ENCODE measurements at places on chromosomes 12 and 14.

- DNase-seq = no peak
These were observed 55.6 kb upstream of the ZDHHC17 start for GRCh38 chr12:76708296-76708695.

DNA sequence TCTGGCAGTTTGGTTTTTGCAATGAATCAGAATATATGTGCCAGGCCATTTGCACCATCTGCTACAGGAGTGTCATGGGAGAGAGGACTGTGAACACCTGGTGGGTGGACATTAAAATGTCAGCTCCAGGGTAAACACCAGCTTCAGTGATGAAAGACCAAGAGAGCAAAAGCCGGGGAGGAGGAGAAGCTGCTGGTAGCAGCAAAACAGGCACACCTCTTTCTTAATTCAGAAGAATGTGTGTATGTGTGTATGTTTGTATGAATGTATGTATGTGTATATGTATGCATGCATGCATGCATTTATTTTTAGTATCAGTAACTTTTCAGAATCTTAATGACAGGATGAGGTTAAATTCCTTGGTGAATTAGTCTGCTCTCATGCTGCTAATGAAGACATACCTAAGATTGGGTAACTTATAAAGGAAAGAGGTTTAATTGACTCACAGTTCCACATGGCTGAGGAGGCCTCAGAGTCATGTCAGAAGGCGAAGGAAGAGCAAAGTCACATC, 357.4 kb upstream of the PRICKLE1 start:
- DNase-seq = no peak

DNA sequence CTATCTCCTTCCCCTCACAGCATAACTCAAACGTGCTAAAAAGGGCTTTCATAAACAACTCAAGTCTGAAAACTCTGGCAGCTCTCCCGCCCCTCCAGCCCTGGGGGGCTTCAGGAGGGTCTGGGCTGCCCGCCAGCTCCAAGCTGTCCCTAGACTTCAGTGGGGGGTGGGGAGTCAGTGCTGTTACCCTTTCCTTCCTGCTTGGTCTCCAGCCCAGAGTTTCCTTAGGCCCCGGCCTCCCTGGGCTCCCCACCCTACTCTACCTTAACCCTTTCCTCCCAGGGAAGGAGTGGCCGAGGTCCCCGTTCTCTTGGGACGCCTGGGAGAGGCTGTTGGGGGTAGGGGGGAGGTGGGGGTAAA, 530 bp upstream of the NYNRIN start:
- DNase-seq = no peak

GRCh38 chr14:36022765-36023410, 153.6 kb downstream of the PTCSC3 start:
- no peak for DNase-seq

DNA sequence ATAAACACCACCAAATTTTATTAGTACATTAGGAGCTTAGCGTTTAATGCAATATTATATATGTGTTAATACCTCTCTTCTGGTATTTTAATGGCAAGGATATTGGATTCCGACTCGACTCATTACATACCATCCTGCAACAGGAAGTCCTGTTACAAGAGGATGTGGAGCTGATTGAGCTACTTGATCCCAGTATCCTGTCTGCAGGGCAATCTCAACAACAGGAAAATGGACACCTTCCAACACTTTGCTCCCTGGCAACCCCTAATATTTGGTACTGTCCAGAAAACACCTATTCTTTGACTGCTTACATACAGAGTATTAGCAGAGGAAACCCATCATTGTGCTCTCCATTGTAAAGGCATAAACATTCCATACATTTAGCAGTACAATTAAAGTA, 45.2 kb downstream of the VEZT start:
- no peak for DNase-seq

DNA sequence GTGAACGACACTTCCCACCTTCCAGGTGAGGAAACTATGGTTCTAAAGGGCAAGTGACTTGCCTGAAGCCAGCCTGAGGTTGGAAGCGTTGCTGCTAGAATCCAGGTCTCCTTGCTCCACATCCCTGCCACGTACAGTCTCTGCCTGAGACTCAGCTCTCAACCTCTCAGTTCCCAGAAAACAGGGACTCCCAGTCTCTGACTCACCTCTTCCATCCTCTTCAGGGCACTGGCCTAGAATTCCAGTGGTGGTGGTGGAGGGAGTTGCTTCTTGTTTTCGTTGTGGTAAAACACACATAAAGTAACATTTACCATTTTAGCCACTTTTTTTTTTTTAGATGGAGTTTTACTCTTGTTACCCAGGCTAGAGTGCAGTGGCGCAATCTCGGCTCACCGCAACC, 7.3 kb downstream of the GPR68 start:
- DNase-seq = no peak

- no peak for DNase-seq
These were observed 326.1 kb downstream of the PDZRN4 start for GRCh38 chr12:41514021-41514777.

- no peak for DNase-seq
These were observed 6.6 kb upstream of the LRP6 start for GRCh38 chr12:12273291-12273957.

- DNase-seq = no peak
These were observed 2.0 kb downstream of the ADCY6 start for GRCh38 chr12:48786591-48787544.

DNA sequence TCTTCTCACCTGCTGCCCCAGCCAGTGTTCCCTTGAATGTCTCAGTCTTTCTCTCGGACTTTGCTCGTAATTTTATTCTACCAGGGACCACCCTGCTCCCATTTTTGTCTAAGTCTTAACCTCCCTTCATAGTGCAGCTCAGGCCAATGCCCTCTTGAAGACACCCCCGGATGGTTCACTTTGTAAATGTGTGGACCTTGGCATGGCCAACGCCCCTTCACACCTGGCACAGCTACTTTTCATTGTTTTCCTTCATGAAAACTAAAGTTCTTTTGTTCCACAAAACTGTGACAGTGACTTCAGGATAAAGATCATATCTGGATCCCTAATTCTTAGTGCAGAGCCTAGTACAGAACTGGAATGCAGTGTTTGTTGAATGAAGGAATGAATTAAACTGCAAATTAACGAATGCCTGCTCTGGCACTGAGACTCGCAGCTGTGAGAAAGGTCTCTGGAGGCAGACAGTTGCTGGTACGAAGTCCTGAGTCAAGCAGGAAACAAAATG, 3.5 kb upstream of the RNASE4 start:
- no peak for DNase-seq

DNA sequence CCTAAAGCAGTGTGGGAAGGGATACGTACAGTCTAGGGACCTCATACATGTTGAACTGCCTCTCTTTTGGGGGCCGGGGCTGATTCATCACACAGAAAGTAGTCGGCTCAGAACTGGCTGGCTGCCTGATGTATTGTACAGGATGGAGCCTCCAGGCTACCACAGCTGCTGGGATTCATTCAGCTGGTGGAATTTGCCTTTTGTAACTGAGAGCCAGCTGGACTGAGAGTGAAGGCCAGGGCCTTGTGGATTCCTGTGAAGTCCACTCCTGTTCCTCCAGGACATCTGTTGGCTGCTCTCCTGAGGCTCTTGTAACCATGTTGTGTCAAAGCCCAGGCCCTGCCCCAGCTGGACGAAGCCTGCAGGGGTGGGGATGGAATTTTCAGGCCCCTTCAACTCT, 116.3 kb upstream of the PRICKLE1 start:
- no peak for DNase-seq

DNA sequence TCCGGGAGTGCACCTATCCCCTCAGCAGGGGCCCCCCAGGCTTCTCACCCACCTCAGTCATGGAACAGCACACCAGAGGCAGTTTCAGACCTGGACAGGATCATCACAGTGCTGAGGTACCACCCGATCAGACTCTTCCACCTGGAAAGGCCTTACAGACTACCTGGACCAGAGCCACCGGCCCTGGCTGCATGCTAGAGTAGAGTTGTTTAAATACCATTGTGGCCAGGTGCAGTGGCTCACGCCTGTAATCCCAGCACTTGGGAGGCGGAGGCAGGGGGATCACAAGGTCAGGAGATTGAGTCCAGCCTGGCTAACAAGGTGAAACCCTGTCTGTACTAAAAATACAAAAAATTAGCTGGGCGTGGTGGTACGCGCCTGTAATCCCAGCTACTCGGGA, 61.5 kb downstream of the TSPAN11 start:
- DNase-seq = no peak

- no peak for DNase-seq
These were observed 29.0 kb upstream of the MEG3 start for GRCh38 chr14:100796946-100797345.

- DNase-seq = no peak
These were observed 102.6 kb downstream of the TSPAN9 start for GRCh38 chr12:3179731-3180130.

GRCh38 chr12:11457996-11458645, 62.8 kb upstream of the PRB2 start:
- no peak for DNase-seq

- DNase-seq = no peak
These were observed 2.1 kb downstream of the PNMA1 start for GRCh38 chr14:73712071-73712506.

GRCh38 chr12:41242603-41243002, 54.5 kb downstream of the PDZRN4 start:
- no peak for DNase-seq

GRCh38 chr12:130714091-130714590, 2.0 kb downstream of the RIMBP2 start:
- DNase-seq = no peak

- DNase-seq = no peak
These were observed 11.4 kb downstream of the PRORP start for GRCh38 chr14:35133542-35134328.

DNA sequence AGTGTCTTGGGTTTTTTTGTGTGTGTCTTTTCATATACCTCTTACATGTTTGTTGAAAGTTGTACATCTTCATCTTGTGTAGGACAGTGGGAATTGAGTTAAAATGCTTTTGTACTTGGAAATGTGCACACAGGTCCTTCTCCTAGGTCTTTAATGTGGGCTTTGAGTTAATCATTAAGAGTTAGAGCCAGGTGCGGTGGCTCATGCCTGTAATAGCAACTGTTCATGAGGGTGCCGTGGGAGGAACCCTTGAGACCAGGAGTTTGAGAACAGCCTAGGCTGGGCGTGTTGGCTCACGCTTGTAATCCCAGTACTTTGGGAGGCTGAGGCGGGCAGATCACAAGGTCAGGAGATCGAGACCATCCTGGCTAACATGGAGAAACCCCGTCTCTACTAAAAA, 13.9 kb downstream of the CLECL1 start:
- DNase-seq = no peak

DNA sequence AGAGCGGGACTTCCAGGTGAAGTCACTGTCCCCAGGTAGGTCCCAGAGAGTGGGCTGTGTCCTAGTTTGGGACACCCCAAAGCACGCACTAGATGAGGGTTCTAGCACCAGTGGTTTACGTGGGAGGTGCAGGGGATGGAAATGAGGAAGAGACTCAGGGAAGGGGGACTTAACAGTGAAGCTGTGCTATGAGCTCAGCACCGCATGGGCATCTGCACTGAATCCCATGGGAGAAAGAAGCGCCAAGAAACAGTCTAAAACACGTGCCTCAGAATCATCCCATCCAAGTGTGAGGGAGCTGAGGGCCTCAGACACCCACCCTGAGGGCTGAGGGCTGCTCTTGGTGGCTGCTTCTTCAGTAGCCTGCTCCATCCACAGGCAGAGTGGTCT, 71.5 kb upstream of the ZFP36L1 start:
- DNase-seq = no peak

DNA sequence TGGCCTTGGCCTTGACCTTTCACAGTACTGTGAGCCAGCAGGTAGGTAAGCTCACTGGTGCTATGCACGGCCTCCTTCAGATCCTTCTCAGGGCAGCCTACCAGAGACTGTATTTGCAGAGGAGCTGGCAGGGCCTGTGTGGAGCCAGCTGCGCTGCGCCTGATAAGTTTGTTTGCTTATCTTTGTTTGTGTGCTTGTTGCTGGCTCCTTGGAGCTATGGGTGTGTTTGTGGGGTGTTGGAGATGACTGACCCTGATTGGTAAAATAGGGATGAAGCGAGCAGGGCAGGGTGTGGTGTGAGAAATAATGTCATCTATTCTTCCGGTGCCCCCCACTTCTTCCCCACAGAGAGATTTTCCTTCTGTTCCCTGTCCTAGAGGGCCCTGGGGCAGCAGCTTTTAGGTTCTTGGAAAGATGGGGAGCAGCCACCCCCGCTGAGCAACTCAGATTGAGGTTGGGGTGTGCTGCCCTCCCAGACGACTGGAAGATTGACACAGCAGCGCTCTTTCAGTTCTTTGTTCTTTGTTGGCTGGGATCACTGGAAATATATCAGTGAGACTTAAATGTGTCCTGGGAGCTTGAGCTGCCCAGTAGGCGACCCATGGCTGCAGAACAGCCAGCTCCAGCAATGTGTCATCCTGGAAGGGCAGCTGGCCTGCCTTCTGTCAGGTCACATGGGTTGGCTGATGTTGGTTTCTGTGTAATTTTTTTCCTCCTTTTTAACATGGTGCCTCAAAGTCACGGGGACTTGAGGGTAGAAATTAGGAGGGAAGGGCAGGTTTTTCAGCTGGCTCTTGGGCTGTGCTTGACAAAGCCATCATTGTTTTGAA, 19.6 kb downstream of the MLXIP start:
- no peak for DNase-seq

GRCh38 chr14:60757567-60758002, 23.0 kb downstream of the MNAT1 start:
- DNase-seq = no peak

DNA sequence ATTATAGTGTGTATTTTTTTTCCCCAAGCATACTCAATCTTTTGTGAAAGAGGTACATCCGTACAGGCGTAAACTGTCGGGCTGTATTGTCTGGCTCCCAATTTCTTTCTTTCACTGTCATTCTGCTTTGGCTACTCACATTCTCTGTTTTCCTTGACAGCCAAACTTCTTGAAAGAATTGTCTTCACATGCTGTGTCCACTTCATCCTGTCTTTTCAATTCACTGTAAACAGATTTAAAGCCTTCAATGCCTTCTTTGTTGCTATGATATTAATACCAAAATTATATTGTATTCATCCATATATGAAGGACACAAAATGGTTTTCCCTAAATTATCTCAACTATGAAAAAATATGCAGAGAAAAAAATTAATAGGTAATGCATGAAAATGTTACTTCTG, 6.0 kb upstream of the ATP23 start:
- DNase-seq = no peak

DNA sequence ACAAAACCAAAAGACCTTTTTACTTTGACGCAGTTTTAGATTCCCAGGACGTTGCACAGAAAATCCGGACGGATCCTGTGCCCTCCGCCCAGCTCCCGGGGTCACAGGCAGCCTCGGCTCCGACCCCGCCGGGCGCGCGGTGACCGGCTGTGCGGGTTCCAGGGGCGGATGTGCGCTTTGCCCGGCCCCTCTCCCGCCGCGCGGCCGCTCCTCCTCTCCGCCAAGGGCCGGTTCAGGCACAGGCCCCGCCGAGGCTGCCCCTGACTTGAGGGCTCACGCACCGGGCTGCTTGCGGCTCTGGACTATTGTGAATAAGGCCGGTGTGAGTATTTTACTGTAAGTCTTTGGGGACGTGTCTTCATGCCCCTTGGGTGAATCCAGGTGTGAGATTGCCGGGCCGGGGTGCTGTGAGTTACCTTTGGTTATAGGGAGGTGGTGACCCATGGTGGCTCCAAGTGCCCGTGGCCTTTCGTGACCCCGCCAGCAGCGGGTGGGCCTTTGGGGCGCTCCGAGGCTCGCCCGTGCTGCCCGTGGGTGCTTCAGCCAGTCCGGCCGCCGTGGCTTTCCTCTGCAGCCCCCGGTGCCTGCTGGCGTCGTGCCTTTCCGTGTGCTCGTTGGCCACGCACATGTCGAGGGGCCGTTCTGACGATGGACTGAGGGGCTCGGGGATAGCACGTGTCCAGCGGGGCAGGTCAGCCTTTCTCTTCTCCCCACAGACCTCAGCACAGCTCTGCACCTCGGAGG, 45.9 kb downstream of the NOC4L start:
- no peak for DNase-seq
